Right renal cortex interstitium (tissue), 3 donors: ENCODE measurements at places on chromosomes 5 and 9. TPM values are rescaled to one million over a fixed set of nuclear protein-coding genes. Genes with fewer than 3 reads are reported as not detected.

Gene PDE6A
- 0.14 TPM for polyA plus RNA-seq

Gene KIF4B
- 0.33 TPM for polyA plus RNA-seq

Gene CDH10
- 12.0 TPM for polyA plus RNA-seq

Gene MARCHF11
- polyA plus RNA-seq: 4.3 TPM

Gene HSPA4
- polyA plus RNA-seq: 152 TPM

Gene SLC36A3
- polyA plus RNA-seq: not detected
